HS-5 (cell line): ENCODE measurements at places on chromosomes 2 and 18.

- DNase-seq: no peak
These were observed 92.5 kb downstream of the C2orf74 start for GRCh38 chr2:61254536-61254935.

DNA sequence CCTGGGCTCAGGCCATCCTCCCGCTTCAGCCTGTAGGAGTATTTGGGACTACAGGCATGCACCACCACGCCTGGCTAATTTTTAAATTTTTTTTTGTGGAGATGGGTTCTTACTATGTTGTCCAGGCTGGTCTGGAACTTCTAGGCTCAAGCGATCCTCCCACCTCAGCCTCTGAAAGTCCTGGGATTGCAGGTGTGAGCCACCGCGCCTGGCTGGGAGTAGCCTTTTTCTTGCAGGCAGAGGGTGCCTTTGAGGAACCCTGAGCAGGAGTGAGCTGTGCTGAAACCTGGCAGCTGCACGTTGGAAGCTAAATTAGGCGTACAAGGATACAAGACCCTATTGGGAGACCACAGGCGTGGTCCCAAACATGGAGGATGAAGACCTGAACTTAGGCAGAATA, 8.0 kb downstream of the CTDSP1 start:
- no peak for DNase-seq

- DNase-seq: no peak
These were observed 555.4 kb upstream of the VRK2 start for GRCh38 chr2:57491213-57491612.

- no peak for DNase-seq
These were observed 143.5 kb downstream of the THADA start for GRCh38 chr2:43452318-43452731.

- DNase-seq: no peak
These were observed 23.6 kb upstream of the NEB start for GRCh38 chr2:151757861-151758260.

DNA sequence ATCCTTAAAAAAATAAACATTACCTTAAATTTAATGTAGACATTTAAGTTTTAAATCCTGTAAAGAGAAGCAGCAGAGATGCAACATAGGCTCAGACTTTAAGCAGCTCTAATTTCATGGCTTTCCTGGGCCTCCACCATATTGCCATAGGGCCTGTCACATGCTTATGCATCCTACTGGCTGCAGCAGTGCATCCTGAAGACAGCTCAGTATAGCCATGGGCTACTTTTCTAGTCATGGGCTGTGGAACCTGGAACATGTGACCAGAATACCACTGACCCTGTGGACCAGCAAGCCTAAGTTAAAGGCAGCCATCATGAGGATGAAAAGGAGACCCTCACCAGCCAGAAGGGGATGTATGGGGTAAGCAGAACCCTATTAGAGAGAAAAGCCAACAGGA, 10.7 kb downstream of the RMP24 start:
- no peak for DNase-seq

- no peak for DNase-seq
These were observed 42.4 kb downstream of the CYP27C1 start for GRCh38 chr2:127177617-127178263.

DNA sequence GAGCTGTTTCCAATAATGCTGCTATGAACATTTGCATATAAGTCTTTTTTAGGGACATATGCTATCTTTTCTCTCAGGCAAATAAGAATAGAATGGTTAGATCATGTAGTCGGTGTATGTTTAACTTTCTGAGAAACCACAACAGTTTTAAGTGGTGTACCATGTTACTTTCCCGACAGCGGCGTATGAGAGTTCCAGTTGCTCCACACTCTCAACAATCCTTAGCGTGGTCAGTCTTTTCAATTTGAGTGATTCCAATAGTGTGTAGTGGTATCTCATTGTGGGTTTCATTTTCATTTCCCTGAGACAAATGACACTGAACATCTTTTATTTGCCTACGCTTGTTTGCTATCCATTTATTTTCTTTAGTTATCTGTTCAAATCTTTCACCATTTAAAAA, 149.5 kb downstream of the ACOXL start:
- no peak for DNase-seq

- DNase-seq: no peak
These were observed 152.9 kb downstream of the ARHGAP28 start for GRCh38 chr18:6882401-6882800.
